GDM1 (cell line): ENCODE measurements at places on chromosomes 3 and 15.

GRCh38 chr3:114527036-114527644 is 233.3 kb downstream of the TIGIT start:
- DNase-seq = no peak

DNA sequence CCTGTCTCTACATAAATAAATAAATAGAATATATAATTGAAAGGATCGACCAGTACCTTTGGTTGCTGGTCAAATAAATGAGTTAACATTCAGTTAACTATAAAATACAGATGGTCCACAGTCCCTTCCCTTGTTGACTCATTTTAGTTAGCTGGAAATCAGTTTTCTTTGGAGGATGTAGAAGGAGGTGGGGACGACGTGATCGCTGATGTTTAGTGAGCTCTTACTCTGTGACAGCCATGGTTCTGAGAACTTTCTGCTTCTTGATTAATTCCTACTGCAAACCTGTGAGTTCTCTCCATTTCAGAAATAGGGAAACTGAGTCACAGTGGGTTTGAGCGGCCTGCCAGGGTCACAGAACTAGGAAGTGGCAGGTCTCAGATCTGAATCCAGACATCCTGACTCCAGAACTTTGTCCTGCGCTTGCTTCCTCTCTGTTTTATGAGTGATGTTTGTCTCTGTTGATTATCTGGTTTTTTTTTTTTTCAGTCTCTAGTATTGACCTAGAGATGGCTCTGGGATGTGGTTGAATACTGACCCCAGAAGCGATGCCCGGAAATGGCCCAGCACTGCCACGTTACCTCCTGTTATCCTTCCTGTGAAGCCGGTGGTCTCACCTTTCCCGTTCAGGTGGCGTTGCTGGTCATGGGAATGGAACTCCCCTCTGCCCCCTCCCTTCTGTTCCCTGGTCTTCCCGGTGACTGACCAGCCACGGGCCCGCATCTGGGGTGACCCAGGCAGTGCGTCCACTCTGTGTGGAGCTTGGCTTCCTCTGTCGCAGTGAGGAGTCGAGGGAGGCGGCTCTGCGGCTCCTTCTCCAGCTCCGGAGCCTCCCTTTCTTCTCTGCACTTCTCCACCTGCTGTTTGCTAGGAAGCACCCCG is 18.2 kb downstream of the SYNM start:
- no peak for DNase-seq

DNA sequence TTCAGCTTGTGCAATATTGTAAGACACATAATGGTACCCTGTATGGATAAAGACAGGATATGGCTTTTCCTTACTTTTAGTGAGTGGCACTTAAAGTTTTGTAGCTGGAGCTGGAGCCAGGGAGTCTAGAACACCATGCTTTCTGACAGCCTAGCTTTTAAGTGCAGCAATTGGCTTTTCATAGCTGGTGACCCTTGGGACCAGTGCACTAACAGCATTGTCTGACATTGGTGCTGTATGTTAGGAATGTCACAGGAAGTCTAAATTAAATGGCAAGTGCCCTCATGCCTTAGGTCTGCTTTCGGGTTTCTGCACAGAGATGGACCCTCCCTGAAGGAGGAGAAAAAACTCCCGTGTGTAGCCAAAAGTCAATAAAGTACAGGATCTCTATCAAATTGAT is 628.2 kb downstream of the NR2F2 start:
- no peak for DNase-seq

DNA sequence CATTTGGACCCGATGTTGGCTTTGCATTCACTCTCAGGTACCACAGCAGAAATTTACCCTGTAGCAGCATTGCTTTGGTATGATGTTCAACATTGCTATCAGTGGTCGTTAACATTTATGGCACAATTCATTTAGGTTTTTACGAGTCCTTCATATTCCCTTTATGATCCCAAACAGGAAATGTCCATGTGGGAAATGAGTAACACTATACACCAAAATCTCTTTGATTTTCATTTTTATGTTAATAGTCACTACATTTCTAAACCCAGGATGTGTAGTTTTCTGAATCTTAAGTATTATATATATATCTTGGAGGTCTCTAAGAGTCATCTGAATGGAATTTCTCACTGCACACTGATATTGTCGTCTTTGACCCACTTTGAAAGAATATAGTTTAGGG is 78.5 kb upstream of the RBMS3 start:
- no peak for DNase-seq

DNA sequence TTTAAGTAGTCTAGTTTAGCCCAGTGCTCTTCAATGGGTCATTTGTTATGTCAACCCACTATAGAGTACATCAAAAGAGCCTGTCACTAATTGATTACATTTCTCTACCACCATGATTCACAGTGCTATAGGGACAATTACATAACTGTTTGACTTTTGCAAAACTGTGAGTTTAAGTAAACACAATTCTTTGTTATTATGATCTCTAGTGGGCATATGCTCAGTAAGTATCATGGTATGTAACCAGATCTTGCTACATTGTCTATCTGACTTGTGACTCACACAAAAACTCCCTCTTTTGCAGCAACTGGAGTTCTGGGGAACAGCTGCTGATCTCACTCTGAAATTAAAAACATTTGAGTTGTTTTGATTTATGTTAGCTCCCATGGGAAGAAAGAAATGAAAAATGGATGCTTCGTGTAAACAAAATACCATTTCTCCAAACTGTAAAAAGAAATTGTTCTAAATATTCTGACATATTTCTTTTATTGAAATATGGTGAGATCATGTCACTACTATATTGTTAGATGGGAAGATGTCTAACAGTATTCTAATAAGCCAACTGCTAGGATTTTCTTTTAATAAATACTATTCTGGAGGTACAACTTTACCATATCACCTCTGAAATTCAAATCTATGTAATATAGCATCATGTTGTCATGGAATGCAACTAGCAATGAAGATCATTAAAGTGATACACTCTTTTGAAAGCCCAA is 470.4 kb downstream of the ROBO1 start:
- DNase-seq = no peak

DNA sequence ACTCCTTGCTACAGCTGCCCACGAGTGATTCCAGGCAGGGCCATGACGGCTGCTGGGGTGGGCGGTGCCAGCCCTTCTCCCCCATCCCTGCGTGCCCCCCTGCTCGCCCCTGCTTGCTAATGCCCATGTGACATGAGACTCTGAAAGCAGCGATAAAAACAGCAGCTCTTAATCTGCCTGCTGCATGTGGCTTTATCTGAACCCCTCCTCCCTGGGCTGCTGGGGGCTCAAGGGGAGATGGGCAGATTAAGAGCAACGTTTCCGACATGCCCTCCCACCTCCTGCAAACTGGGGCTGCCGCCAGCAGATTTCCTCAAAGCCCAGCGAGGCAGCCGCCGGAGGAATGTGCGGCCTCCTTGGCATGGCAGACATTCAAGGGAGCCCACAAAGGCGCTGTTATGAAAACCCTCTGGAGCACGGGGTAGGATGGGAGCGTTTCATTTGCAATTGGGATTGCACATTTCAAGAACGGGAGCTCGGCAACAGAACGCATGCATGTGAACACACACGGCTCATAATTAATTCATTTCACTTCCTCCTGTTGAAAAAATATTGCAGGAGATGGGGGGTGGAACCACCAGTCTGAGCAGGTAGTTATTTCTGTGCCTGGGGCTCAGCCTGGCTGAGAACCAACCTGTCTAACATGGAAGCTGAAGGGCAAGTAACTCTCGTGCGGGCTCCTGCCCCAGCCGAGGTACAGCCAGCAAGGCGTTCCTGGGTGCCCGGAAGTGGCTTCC is 504.2 kb upstream of the PROK2 start:
- no peak for DNase-seq

- no peak for DNase-seq
Measured at GRCh38 chr15:37789881-37790280, 144.6 kb upstream of the TMCO5A start.

- DNase-seq = no peak
Measured at GRCh38 chr3:108117241-108117775, 26.5 kb upstream of the CD47 start.

DNA sequence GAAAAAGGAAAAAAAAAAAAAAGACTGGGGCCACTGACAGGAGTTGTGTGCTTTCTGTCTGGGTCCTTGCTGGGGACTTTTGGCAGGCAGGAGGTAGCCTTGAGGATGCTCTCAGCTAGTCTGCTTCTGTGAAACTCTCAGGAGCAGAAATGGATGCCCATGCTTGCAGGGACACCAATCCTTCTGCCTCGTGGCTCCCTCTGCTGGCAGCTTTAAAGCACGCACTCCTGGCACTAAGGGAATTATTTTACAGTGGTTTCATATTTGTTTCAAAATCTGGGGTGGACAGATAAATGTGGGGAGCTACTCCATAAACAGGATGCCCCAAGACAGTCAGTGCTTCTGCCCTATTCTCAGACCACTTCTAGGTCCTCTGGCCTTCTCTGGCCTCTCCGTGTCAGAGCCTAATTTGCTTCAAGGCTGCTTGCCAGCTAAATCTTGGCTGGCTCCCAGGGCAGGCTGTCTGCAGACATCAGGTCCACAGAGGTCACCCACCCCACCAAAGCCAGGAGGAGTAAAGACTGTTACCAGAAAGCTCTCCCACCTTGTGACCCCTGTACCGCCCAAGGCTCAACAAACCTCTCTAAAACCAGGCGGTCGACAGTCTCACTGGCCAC is 17.1 kb downstream of the TRAIP start:
- DNase-seq = peak; percentile 72
